ENCODE measurements at places on chromosomes 11 and 22.

DNA sequence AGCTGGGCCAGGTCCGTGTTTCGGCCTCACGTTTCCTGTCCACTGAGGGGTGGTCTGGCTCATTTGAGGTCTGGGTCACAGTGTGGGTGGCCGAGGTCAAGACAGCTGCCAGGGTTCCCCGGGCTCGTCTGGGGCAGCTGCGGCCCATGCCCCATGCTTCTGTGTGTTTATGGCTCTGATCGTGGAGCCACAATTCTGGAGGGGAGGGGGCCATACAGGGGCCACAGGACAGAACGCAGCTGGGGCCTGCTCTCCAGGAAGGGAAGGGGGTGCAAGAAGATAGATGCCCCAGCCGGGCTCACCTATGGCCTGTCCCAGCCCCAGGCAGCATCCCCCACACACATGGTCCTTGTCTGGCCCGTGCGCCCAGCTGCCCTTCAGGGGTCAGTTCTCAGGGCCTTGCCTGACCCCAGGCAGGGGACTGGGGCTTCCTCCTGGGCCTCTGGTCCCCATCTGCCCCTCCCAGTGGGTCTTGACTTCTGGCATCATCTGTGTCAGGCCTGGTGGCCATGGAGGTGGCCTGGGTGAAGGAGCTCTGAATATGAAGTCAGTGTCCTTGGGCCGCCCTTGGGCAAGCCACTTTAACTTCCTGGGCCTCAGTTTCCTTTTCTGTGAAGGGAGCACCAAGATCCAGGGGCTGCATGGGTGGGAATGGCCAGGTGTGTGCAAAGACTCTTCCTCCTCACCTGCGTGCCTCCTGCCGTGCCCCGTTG is 8.4 kb downstream of the TSPAN32 start:
- no peak for DNase-seq

DNA sequence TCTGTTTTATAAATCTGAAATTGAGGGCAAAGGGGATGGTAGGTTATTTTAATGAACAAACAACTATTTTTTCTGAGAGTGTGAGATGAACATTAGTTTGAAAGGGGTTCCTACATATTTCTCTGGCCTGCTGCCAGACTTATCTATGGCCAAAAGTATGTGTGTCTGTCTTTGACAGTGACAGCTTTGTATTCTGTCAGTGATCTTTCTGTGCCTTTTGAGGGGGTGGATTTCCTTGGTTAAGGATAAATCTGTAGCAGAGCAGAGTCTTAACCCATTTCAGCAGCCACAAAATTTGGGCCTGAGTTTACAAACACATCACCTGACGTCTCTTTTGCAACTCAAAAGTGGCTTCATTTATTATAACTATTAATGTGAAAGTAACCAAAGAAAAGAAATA is 30.9 kb downstream of the ZFTA start:
- no peak for DNase-seq

- no peak for DNase-seq
Measured at GRCh38 chr11:115896084-115896483, 391.9 kb upstream of the CADM1 start.

- no peak for DNase-seq
Measured at GRCh38 chr11:105298630-105299029, 159.1 kb upstream of the CARD18 start.

- peak; percentile 62 for DNase-seq
Measured at GRCh38 chr11:16184588-16184987, 171.8 kb downstream of the SOX6 start.

DNA sequence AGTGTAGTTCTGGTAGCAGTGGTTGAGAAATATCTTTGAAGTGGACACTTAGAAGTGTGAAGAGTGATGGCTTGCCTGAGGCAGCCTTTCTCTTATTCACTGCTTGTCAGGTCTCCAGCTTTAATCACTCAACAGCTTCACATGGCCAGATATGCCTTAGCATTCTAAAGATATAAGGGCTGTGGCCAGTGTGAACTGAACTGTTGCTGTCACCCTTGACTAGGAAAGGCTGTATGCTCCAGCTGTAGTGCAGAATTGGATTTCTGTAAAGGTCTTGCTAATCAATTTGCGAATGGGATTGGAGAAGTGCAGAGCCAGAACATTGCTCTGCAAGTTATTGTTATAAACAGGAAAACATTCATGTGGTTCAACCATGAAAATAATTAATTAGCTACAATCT is 266.7 kb downstream of the TMEM135 start:
- DNase-seq: no peak

DNA sequence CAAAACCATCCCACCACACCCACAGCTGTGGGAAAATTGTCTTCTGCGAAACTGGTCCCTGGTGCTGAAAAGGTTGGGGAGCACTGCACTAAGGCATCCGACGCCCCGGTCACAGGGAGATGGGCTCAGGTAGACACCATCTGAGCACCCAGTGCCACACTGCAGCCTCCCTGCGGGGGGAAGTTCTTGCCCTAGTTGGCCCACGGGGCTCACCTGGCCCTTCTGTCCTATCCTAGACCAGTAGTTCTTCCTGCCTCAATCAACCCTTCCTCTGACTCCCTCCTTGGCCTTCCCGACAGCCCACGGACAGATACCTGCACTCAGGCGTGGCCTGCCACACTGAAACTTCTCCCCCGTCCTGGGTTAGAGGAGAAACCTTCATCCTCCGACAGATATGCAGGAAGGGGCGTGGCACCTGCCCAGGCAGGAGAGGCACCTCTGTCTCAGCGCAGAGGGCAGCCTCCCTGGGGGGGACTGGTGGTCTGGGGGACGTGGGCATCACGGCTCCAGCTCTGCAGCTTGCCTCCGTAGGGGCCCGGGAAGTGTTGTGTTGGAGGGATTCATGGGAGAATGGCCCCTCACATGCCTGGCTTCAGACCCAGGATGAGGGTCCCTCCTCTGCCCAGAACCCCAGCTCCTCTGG is 4.5 kb downstream of the ANO9 start:
- DNase-seq: no peak

- peak; percentile 26 for DNase-seq
Measured at GRCh38 chr11:108223348-108224149, 682 bp downstream of the ATM start.

- DNase-seq: no peak
Measured at GRCh38 chr11:64765851-64766665, 6.3 kb upstream of the PYGM start.

DNA sequence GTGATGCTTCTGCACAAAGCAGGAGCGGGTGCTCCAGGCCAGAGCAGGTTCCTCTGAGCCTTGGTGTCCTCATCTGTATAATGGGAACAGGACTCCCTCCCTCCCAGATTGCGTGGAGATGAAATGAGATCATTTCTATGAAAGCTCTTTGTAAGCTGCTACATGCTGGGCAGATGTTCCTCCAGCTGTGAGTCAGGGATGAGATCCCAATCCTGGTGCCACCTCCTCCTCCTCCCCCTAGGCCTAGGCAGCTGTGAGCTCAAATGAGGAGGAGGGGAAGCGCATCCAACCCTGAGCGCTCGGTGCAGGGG is 7.0 kb upstream of the CABP2 start:
- DNase-seq: peak; percentile 17

DNA sequence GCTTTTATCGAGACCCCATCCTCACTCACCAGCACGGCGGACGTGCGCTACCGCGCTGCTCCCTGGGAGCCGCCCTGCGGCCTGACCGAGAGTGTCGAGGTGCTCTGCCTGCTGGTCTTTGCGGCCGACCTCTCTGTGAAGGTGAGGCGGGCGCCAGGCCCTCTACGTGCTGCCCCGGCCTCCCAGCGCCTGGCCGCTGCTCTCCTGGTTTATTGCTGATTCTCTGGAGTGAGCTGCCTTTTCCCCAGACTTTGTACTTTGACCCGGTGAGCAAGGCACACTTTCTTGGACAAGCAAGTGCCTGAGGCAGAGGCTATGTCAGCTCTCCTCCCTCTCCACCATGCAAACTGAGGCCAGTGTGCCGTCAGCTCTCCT is 6.5 kb downstream of the TPCN2 start:
- DNase-seq: no peak

- DNase-seq: no peak
Measured at GRCh38 chr11:45210846-45211245, 64.4 kb downstream of the PRDM11 start.

DNA sequence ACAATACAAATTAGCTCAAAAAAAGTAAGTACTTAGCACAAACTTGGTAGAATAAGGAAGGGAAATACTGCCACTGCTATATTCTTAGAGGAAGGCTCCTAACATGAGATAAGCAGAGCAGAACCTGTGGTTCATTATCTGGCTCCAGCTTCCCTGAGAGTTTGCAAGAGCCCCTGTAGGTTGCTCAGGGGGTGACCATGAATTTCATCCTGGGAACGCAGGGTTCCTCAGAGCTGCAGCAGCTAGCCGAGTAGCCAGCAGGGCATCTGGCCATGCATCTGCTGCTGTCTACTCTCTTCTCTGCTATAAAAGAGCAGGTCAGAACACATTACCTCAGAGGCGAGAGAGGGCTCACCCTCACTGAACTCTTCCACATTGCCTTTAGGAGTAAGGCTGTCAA is 67.3 kb downstream of the TRPC6 start:
- DNase-seq: no peak

DNA sequence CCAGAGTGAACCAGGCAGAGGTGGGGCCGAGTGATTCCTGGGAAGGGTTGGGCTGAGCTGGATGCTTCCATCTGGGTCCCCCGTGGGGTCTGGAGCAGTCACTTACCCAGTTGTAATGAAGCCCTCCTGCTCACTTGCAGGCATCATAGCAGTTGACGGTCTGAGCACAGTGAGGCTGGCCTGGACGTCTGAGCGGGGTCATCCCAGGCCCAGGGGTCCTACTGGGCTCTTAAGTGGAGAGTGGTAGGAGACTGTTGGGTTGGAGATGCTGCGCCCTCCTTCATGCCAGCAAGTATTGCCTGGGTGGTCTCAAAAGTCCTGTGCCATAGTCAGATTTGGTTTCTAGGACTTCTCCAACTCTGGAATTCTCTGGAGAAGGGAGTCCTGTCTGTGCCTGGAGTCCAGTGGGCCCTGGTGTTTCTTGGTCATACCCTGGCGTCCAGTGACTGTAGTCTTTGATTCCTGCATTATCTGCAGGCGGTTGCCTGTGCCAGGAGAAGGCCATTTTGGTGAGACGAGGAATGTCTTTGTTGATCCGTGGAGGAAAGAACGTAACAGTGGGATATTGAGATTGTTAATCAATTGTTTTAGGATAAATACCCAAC is 82.3 kb downstream of the TBC1D22A start:
- DNase-seq: no peak

- DNase-seq: no peak
Measured at GRCh38 chr11:126104420-126104819, 41.8 kb upstream of the CDON start.

- DNase-seq: peak; percentile 34
Measured at GRCh38 chr11:75667255-75667830, 1.5 kb downstream of the MAP6 start.

DNA sequence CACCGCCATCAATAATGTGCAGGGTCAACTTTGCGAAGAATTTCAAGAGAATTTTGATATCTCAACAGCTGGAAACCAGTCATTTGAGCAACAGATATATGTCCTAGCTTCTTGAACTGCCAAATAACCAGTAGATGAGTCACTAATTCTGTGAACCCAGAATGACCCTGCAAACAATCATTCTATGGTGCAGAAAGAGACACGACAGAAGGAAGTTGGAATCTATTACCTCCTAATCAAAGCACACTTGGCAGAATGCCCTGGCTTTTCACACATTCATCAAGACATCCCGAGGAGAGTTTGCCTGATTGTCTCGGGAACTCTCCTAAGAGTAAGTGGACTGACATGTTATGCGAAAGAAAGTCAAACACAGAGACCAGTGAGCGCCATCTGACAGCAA is 621.1 kb downstream of the OPCML start:
- DNase-seq: peak; percentile 72

DNA sequence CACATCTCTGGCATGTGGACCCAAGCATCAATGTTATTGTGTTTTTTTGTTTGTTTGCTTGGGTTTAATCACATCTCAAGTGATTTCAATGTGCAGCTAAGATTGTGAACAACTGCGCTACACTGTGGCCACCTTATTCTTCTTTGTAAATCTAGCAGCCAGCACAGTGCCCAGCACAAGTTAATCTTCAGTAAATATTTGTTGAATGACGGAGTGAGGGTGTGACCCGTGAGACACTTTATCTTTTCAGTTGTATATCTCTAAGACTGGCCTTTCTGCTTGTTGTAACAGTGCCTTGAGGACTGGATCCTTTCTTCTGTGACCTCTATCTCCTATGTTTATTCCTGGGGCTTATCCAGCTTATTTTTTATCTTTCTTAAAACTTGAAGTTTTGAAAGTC is 21.4 kb upstream of the AMOTL1 start:
- no peak for DNase-seq

DNA sequence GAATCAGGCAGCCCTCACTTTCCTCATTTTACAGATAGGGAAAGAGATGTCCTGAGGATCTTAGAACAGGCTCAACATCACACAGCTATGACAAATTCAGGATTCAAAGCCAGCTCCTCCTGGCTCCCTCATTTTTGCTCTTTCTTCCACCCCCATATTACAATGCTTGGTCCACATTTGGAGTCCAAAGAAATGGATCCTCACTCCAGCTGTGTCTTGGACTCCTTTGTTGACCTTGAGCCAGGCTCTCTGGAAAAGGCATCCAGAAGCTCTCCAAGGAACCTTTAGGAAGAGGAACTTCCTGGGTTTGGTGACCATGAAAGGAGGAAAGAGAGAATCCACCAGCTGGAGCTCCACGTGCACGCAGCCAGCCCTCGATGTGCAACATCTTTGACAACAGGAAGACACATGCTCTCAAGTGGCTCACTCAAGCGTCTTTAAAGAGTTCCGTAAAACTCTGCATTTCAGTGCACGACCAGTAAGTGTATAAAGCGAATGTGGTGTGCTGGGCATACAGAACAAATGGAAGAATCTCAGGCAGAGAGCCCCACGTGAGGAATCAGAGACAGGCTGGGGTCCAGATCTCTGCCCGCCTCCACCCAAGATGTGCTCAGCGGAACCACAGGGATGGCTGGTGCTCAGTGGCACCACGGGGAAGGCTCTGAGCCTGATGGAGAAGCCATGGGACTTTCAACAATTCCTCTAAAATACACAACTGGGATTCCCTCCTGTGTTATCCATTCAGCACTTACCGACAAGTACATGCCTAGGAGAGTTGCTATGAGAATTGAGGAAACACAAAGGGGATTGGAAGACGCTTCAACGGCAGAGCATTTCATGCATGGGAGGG is 48.4 kb downstream of the ISX start:
- DNase-seq: no peak

DNA sequence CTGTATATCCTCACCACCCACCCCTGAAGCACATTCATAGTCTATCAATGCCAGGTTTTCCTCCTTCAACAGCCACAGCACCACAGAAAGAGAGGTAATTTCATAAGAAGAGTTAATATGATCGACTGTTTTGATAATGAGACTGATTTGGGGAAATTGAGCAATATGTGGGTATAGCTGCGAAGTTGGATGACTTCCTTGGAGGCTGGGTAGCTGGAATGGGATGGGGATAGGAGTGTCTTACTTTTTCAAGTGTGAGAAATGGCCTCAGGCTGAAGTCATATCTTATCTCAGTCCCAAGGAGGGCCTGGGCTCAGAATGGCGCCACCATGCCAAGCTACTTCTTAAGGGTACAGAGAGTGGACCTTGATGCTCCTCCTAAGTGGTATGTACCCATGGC is 187.6 kb upstream of the CCDC90B start:
- no peak for DNase-seq

DNA sequence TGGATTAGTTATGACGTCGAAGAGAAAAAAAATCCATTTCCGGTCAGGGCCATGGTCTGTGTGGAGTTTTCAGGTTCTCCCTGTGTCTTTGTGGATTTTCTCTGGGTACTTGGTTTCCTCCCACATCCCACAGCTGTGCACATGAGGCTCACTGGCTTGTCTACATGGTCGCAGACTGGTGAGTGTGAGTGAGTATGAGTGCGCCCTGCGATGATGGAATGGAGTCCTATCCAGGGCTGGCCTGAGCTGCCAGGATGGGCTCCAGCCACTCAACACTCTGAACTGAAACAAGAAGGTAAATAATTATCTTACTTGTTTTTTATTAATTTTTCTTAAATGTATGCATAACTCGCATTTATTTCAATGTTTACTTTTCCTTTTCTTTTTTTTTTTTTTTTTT is 10.8 kb downstream of the MMP3 start:
- DNase-seq: no peak

Data from AG10803 (cell line).